Stimulated activated CD4-positive, alpha-beta T cell treated with anti-CD3 and anti-CD28 coated beads, TNF-alpha, amount 100 ng/mL, for 24 hours (primary cell): ENCODE measurements at places on chromosomes 2 and 18.

DNA sequence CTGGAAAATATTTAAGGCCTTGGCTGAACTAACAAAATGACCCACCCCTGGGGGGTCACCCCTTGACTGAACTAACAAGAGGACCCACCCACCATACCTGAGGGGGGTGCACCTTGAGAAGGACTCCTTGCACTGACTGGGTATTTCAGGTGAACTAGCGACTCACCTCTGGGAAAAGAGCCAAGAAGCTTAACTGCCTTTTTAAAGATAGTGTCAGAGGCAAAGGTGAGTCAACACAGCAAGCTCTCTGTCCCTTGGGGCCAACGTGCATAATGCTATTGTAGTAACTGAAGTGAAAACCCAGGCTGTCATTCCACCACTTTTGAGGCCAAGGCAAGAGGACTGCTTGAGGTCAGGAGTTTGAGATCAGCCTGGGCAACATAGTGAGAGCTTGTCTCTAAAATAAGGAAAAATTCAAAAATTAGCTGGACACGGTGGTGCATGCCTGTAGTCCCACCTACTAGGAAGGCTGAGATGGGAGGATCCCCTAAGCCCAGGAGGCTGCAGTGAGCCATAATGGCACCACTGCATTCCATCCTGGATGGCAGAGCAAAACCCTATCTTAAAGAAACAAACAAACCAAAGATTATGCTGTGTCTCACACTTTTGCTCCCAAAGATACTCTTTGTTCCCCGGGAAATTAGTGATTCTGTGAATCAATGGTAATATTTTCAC is 36.4 kb upstream of the ZCCHC2 start:
- no peak for DNase-seq

DNA sequence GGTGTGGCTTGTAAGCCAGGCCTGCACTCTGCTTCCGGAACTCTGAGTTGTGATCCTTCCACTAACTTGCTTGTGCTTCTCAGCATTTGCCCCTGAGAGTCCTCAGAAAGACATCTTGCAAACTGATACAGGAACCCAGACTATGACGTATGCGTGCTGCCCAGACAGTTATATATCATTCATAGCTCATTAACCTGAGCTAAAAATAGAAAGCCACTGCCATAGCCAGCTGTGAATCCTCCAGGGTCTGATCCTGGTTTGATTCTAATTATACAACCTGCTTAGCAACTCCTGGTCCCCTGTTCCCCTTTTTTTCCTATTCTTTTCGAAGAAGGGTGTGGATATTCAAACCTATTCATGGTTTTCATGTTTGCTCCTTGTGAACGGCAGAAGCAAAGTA is 63.7 kb downstream of the MARCHF4 start:
- DNase-seq, result no peak

- DNase-seq, result no peak
Measured at GRCh38 chr2:8378016-8378810, 303.6 kb upstream of the ID2 start.

DNA sequence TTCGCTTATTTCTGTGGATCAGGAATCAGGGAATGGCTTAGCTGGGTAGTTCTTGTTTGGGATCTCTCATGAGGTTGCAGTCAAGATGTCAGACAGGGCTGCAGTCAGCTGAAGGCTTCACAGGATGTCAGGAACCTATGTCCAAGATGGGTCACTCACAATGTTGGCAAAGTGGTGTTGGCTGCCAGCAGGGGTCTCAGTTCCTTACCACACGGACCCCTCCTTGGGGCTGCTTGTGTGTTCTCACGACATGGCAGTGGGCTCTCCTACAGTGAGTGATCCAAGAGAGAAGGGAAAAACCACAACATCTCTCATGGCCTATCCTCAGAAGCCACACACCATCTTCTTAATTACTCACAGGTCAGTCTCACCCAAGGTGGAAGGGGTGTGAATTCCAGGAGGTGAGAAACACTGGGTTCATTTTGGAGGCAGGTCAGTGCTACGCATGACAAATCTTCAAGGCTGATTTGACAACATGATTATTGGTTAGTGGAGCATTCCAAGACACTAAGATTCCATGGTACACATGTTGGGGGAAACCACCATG is 1.3 kb upstream of the ANTXR1 start:
- DNase-seq, result no peak

GRCh38 chr2:105868060-105868459 is 123.3 kb downstream of the NCK2 start:
- DNase-seq, result no peak

GRCh38 chr2:33153008-33153407 is 206.3 kb downstream of the LTBP1 start:
- no peak for DNase-seq

GRCh38 chr18:74784752-74785151 is 187.1 kb downstream of the ZNF407 start:
- no peak for DNase-seq

- no peak for DNase-seq
Measured at GRCh38 chr2:3025261-3025660, 352.4 kb downstream of the EIPR1 start.

- no peak for DNase-seq
Measured at GRCh38 chr2:234029150-234029733, 21.3 kb upstream of the SPP2 start.

GRCh38 chr2:38740851-38741731 is 10.1 kb downstream of the SRSF7 start:
- no peak for DNase-seq

DNA sequence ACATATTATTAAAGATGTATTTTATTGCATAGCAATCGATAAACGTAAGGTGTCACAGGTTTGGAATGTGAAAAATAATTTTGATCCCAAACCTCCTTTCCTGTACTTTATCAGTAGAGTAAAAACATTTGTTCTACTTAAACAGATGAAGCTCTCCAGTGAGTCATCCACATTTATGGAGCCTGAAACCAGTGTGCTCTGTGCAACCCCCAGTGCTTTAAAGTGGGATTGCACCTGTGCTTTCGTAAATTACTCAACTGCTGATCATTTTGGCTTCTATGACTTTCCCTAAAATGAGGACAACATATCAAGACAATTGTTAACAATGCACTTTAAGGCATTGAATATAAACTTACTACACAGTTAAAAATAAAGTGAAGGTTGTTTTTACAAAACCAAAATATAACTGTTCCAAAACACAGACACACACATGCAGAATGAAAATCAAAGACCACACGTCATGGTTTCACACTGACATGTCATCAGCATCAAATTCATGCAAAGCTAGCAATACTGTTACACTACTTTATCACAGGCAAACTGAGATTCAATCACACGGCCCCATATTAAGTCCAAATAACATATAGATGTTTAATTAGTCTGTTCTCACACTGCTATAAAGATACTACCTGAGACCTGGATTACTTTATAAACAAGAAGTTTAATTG is 9.7 kb downstream of the TMEM18 start:
- no peak for DNase-seq

DNA sequence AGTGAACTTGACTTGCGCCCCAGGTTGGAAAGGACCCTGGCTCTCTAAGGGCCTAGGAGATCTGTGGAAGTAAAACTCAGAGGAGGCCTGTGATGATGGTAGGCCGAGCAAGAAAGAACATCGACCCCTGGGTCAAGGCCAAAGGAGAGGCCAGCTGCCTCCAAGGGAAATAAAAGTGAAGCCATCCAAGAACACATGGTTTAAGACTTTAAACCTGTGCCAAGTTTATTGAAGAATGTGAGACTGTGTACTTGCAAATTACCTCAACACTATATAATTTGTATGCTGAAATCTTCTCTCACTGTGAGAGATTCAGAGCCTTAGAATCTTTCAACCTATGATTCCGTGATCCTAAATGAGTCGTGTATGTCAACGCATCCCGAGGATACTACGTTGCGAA is 40.7 kb upstream of the COBLL1 start:
- no peak for DNase-seq

DNA sequence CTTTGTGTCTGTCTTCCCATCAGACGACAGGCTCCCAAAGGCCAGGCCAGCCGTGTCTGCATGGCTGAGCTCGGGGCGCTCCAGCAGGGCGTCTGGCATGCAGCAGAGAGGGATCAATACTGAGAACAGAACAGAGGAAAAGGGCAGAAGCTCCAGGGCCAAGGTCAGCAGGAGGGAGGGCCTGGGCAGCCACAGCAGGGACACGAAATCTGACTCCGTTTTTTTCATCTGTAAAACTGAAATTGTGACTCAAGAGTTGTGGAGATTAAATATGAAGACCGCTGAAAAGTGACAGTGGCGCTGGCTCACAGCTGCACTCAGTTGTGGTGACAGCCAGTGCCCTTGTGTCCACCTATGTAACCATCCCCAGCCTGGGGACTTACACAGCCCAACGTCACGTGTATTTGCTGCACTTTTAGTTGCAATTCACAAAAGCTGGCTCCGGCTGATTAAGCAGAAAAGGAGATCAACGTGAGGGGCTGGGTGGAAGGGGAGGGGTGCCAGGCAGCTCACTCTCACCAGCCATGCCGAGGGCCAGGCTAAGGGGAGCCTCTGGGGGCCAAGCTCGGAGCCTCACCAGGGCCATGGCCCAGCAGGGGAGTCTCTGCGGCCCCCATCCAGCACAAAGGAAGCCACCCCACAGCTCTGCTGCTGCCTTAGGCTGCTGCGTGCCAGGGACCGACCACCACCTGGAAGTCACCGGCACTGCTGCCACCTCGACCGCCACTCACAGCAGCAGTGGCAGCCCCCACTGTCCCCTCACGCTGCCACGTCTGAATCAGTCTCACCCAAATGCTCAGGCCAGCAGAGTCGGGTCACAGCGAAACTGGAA is 74.7 kb downstream of the EIPR1 start:
- no peak for DNase-seq

DNA sequence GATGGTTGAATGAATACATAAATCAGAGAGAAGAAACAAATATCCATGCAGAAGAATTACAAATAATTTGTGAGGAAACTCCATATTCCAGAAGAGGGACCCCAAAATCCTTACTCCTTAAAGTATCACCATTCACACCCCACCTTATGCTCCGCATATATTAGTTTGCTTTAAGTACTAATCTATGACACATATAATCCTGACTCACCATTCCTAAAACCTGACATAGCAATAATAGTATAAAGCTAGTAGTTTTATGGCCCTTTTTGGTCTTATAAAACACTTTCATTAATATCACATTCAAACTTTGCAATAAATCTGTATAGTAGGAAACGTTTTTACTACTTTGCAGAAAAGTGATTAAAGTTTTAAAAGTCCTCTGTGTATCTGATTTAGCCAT is 719.0 kb upstream of the SLC39A10 start:
- no peak for DNase-seq

DNA sequence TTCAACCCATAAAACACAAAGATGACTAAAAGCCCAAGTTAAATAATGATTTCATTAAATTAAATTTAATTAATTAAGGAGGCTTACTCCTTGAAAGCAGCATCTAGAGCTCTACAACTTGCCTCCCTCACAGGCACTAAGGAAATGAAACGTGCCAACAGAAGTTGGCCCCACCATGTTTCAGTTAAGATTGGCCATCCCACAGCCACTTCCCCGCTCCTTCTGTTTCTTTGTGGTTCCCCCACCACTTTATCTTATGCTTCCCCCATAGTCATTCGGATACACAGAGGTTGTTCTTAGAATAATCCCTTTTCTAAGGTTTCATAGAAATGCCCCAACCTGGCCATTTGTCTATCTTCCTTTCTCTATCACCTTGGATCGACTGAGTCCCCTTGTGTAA is 101.6 kb upstream of the RIOK3 start:
- no peak for DNase-seq

DNA sequence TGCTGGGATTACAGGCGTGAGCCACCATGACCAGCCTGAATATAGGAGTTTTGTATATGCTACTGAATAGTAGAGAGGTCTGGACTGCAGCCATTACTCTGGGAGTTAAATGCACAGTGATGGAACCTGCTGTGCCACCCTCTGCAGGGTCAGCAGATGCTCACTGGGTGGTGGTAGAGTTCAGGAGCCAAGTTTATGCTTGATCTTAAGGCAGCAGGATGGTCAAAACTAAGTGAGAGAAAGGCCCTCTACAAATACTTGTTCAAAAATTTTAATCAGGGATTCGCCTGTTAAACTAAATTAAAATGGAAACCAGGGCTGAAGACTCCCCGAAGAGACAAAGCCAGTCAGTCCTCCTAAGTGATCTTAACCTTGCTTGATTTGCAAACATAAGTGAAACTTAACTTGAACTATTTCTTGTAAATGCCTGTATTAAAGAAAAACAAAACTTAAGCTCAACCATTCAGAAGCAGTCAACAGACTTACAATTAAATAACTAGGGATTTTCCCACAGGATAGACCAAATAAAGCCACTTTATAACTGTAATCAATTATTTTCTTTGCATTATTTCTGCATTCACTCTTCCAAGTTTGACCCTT is 4.2 kb upstream of the WDFY1 start:
- DNase-seq, result no peak

- DNase-seq, result no peak
Measured at GRCh38 chr2:232309592-232309991, 69.0 kb upstream of the ALPP start.

DNA sequence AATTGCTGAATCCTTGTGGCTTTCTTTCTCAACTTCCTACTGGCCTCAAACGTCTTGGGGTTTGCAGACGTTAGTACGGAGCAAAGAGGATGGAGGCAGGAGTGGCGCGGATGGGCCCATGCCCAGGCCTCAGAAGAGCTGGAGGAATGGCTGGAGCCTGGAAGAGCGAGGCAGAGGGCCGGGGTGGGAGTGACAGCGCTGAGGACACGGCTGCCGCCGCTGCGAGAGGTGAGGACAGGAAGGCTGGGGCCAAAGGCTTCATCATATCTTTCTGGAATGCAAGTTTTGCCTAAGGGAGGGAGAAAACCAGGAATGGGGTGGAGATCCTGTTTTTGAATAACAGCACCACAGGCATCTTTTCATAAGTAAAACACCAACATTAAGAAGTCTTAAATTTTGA is 178.5 kb upstream of the SESTD1 start:
- no peak for DNase-seq

GRCh38 chr18:45014047-45014501 is 333.4 kb downstream of the SETBP1 start:
- no peak for DNase-seq

- DNase-seq, result no peak
Measured at GRCh38 chr2:8015848-8016600, 665.8 kb upstream of the ID2 start.

- no peak for DNase-seq
Measured at GRCh38 chr2:223182356-223182755, 130.4 kb downstream of the KCNE4 start.

DNA sequence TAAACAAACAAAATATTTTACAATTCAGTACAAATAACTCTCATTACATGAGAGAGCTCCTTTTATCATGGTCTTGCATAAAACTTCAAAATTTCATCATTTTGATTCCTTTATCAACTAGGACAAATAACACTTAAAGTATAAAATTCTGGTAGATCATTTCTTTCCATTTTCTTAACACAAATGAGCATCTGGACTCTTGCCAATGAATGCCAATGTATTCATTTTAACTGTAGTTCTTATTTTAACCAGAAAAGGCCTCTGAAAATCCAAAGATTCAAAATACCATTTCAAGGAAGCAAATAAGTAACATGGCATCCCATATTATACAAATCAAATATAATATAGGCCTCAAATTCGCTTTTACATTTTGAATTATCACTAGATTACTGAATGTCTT is 13.8 kb upstream of the POU3F3 start:
- DNase-seq, result no peak

GRCh38 chr18:48167897-48168253 is 237.4 kb upstream of the SMAD2 start:
- no peak for DNase-seq
